ENCODE measurements at places on chromosomes 2 and 18.

DNA sequence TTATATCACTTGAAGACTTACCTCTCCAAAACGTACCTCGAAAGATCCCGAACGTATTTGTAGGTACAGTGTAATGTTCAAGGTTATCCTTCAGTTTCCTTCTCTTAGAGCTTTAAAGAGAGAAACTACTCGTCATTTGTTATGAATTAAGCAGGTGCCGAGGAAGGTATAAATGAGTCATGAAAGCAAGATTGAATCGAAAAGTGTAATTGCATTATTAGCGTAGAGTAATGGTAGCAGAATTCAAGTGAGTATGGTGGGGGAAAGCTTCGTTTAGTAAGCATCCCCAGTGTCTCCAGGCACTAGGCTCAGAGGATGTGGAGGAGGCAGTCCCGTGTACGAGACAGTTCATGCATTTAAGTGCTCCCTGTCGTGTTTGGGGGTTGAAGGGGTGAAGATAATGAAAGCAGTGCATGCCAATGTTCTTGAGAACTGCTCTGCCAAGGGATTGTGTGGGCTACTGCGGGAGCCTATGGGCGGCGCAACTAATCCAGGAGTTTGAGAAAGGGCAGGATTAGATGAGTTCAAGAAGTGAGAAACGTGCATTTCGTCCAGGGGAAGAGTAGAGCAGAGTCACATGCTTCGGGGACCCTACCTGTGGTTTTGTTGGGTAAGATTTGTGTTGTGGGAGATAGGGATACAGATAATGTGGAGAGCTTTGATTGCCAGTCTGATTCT, 858 bp downstream of the POLR1B start:
- no peak for DNase-seq

DNA sequence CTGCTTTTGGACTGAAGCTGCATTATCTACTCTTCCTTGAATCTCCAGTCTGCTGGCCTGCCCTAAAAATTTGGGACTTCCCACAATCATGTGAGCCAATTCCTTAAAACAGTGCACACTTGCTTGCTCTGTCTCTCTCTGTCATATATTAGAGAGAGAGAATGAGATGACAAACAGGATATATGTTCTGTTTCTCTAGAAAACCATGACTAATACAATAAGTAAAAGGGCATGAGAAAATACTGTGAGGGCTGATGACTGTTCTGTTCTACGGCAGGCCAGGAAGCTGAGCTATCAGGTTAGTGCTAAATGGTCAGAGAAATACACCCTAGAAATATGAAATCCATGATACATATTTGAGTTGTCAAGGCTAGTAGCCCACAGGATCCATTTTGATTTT, 1896.8 kb upstream of the CELF4 start:
- no peak for DNase-seq

DNA sequence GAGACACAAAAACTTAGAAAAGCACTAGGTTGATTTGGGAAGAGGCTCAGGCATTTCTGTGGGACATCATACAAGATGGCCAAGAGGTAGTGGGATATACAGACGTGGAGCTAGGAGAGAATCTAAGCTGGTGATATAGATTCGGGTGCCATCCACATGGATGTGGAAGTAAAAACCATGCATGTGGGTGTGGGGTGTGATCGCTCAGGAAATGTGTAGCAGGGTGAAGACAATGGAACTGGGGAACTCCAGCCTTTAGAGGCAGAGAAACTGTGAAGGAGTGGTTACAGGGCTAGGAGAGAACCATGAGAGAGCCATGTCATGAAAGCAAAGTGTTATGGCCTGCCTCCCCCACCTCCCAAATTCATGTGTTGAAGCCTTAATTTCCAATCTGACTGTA, 43.0 kb upstream of the CTLA4 start:
- no peak for DNase-seq

GRCh38 chr2:15799432-15799827, 140.9 kb upstream of the MYCN start:
- no peak for DNase-seq

DNA sequence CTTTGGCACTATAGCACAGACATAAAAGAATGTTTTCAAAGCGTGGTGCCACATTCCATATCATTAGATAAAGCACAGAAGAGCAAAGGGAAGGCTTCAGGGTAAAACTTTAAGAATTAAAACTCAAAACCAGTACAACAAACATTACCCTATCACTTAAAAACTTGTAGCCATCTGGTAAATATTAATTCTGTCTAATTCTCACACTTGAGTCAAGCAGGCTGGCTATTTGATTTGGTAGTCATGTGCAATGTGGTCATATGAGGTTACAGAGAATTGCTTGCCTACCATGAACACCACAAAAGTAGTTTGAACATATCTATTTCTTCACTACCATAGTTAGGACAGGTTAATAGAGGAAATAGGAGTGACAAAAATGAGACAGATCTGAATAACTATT, 244.9 kb downstream of the IRS1 start:
- no peak for DNase-seq

DNA sequence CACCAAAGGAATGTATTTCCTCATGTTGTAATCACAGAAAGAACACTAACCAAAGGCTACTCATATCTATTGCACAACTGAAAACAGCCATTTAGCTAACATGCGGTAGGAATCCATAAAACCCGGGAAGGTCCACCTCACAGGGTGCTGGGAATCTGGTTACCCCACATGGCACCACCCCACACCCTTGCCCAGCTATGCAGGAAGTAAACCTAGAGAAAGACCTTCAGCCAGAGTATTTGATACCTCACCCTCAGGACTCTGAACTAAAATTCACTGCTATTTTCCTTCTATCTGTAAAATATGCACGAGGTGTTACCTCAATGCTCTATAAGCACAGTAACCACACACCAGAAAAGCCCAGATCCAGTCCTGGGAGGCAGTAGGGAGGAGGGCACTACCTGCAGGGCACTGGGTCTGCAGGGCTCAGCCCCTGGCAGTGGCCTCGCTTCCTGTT, 45.8 kb downstream of the PTPN2 start:
- DNase-seq = no peak

DNA sequence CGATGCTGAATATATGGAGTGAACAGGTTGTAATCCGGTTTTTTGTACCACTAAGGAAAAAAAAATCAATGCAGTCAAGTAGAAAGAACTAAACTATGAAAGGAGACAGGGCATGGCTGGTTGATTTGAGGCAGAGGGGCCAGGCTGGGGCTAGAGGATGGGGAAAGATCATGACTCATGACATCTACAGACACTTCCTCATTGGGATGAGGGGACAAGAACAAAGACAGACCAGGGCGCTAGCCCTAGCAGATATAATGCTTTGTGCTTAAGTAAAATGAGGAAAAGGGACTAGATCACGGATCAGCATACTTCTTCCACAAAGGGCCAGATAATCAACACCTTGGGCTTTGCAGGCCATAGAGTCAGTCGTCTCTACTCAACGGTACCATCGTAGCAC, 55.8 kb downstream of the ST6GAL2 start:
- DNase-seq = no peak

GRCh38 chr2:217482056-217482710, 520.6 kb downstream of the TNS1 start:
- no peak for DNase-seq

- no peak for DNase-seq
Observed at GRCh38 chr18:37496568-37496967, 69.0 kb downstream of the CELF4 start.

GRCh38 chr2:117949806-117950205, 64.1 kb downstream of the CCDC93 start:
- DNase-seq = no peak
